ENCODE measurements at places on chromosomes 1 and 21.

GRCh38 chr21:26503414-26503813 is 69.7 kb downstream of the CYYR1 start:
- no peak for DNase-seq

GRCh38 chr1:110390692-110391245 is at the start of gene SLC16A4:
TSS of gene SLC16A4 (minus strand) at chr1:110391026. CDS start at chr1:110389323, 1,703 bp downstream.
- DNase-seq: no peak

DNA sequence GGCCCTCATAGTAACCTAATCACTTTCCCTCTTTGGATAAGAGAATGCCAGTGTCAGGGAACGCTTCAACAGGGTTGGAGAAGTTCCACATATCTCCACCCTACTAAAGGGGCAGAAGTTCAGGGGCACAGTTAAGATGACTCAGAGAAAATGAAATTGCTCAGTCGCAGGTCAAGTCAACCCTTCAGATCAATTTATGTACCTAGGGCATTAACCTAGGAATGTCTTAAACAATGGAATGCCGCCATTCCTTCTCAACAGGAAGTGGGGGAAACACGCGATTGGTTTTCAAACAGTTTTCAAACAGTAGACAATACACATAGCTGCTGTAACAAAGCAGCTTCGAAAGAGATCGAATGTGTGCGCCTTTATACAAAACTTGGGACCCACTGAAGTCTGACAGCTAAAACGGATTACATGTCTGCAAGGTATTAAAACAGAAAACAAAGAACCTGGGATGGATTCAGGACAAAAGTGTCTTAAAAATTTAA is 897 bp downstream of the SLC25A24 start:
- no peak for DNase-seq

DNA sequence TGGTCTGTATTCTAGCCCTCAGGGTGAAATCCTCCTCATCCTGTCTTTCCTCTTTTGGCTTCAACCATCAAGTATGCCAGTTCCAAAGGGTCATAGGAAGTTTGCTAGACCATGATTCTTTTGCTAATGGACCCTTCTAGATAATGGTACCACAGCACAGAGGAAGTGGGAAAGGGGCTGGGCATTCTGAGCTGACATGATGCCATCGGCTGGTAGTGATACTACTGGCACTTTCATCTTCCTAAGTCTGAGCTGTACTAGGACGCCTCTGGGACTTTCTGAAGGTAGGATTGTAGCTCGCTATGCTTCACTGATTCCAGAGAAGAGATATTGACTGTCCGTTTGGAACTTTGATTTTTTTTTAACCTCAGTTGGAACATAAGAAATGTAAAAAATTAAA is 11.4 kb downstream of the FASLG start:
- no peak for DNase-seq

GRCh38 chr1:3062616-3063378 is 6.2 kb upstream of the PRDM16 start:
- DNase-seq: no peak
